Pulmonary artery endothelial cell (primary cell): ENCODE measurements at places on chromosomes 12 and 14.

DNA sequence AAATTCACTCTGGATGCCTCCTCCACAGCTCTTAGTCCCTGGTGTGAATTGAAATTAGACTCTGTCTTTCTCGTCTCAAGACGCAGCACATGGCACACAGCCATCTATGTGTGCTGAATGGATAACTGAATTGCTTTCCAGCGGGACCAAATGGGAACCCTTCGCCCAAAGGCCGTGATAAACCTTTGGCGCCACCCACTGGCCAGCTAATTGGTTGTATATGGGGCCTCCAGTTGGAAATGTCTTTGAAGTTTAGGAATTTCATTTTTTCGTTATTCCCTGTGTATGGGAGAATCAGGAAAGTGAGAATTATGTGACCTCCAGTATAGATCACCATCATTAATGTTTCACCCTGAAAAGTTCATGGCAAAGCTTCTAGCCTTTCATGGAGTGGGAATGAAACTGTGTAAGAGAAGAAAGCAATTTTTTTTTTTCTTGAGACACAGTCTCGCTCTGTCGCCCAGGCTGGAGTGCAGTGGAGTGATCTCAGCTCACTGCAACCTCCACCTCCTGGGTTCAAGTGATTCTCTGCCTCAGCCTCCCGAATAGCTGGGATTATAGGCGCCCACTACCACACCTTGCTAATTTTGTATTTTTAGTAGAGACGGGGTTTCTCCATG lies 9.8 kb upstream of the HSP90AA1 start:
- peak; percentile 27 for DNase-seq

GRCh38 chr14:93941293-93941910 lies 14.3 kb downstream of the FAM181A start:
- no peak for DNase-seq

DNA sequence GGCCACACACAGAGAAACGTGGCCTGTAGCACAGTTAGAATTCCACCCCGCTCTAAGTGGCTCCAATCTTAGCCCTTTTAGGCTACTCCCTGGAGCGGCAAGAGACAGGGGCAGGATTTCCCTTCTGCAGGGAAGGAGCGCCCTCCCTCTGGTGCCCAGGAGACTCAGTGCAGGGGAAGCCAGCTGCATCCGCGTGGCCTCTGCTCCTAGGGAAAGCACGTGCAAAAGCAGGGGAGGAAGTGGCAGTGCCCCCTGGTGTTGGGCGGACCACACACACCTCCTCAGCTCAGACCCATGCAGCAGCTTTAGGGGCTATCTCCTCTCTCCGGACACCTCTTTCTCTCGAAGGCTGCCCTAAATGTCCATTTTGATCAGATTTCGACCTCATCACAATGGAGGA lies 50.0 kb downstream of the SPRING1 start:
- no peak for DNase-seq

DNA sequence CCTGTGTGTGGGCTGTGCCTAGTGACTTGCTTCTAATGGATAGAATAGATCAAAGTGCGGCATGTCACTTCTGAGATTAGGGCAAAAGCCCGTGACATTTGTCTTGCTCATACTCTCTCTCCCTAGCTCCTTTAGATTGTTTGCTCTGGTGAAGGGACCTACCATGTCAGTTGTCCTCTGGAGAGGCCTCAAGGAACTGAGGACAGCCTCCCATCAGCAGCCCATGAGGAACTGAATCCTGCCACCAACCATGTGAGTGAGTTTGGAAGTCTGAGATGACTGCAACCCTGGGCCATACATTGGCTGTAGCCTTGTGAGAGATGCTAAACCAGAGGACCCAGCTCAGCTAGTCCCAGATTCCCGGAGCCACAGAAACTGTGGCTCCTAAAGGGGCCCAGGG lies 101.6 kb upstream of the ESRRB start:
- no peak for DNase-seq

GRCh38 chr12:85352016-85352415 lies 72.0 kb downstream of the ALX1 start:
- DNase-seq: no peak

- DNase-seq: no peak
These were observed 22.2 kb upstream of the GPR132 start for GRCh38 chr14:105087308-105087962.

GRCh38 chr12:58887068-58887467 lies 33.2 kb downstream of the LRIG3 start:
- DNase-seq: no peak

DNA sequence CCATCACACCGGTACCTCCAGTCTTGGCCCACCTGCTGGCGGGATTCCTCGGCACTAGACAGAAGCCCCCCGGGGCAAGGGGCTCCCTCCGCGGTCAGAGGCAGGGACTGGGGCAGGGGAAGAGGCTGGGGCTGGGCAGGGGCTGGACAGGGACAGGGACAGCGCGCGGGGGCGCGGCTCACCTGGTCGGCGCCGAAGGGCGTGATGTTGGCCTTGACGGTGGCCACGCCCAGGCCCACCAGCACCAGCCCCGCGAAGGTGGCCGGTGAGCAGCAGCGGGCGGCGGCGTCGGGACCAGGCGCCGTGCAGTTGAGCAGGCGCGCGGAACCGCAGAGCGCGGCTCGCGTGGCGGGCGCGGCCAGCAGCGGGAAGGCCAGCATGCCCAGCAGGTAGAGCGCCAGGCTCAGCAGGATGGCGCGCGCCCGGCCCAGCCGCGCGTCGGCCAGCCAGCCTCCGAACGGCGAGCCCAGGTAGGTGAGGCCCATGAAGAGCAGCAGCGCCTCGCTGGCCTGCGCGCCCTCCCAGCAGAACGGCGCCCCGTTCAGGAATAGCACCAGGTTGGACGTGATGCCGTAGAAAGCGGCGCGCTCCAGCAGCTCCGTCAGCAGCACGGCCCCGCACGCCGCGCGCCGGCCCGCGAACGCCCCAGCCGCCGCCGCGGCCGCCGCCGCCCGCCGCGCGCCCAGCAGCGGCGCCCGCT lies 392 bp downstream of the SLC15A4 start:
- DNase-seq: no peak

DNA sequence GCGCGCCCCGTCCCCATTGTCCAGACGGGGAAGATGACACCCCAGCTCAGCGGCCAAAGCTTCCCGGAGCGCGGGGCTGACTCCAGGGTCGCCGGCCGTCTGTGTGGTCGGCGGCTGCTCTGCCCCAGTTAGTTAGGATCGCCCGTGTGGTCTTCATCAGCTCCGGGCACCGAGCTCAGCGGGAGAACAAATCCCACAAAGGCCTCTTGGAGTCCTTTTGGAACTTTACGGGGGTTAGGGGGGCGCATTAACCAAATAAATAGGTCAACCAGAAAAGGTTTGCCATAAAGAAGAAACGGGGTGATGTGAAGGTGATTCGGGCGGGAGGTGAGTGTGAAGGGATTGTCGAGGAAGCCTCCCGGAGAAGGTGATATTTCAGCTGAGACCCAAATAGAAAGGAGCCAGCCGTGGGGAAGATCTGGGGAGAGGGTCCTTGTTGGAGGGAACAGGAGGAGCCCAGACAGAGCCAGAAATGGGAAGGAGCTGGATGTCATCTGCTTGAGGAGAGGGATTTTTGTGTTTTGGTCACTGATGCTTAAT lies 697 bp downstream of the ATP6V0A2 start:
- DNase-seq: no peak

- DNase-seq: no peak
These were observed 33.7 kb upstream of the LRIG3 start for GRCh38 chr12:58954002-58954401.

- peak; percentile 29 for DNase-seq
These were observed at the start of gene VASH1 for GRCh38 chr14:76761136-76761959. Gene VASH1, plus strand, starts transcription at chr14:76761468. Its CDS starts 1,354 bp downstream, at chr14:76762822.

DNA sequence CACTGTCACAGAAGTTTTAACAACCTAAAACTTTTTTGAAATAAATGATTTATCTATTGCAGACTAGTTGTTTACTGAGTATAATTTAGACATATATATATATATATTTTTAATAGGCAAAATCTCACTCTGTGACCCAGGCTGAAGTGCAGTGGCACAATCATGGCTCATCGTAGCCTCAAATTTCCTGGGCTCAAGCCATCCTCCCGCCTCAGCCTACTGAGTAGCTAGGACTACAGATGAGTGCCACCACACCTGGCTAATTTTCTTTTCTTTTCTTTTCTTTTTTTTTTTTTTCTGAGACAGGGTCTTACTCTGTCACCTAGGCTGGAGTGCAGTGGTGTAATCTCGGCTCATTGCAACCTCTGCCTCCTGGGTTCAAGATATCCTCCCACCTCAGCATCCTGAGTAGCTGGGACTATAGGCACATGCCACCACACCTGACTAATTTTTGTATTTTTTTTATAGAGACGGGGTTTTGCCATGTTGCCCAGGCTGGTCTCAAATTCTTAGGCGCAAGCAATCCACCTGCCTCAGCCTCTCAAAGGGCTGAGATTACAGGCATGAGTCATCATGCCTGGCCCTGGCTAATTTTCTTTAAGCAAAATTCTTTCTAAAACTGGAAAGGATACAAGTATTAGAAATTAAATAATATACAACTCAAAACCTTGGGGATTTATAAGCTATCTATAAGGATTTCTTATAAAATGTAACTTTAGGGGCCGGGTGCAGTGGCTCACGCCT lies 23.1 kb downstream of the EEA1 start:
- DNase-seq: no peak

DNA sequence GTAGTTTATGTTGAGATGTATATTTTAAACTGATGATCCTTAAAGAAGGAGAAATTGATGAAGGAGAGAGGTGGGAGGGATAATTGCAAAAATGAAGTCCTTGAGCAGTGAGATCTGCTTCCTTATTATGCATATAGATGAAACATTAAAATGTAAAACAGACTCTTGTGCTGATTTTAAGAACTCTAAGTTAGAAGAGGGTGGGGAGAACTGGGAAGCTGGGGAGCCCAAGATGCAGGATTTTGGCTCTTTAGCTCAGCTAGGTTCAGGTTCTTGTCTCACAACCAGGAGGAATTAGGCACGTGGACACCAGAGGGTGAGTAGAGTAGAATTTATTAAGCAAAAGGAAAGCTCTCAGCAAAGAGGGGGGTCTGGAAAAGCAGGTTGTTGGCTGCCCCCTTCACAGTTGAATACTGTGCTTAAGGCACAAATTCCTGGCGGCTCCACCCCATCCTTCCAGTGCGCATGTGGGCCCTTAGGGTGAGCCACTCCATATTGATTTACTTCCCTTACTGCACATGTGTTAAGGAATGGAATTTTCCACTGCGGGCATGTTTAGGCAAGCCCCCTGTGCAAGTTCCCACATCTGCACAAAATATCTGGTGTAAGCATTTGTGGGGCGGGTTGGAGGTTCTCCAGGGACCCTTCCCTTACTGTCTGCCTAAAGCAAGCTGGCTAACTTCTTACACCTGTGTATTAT lies 141.9 kb downstream of the BICD1 start:
- DNase-seq: no peak

DNA sequence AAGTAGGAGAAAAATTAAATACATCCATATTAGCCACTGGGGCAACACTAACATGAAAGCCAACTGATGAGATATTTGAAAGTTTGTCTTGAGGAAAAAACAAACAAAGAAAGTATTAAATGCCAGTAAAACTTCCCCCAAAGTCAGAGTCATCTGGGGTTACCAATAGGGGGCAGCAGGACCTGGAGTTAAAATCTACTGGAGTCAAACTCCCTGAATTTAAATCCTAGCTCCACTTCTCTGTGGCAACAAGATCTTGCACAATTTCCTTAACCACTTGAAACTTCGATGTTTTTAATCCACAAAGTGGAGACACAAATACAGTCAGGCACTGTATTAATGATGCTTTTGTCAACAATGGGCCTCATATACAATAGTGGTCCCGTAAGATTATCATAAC lies 14.4 kb downstream of the PLEKHG7 start:
- peak; percentile 15 for DNase-seq

GRCh38 chr12:67220065-67220464 lies 49.1 kb upstream of the CAND1 start:
- no peak for DNase-seq

DNA sequence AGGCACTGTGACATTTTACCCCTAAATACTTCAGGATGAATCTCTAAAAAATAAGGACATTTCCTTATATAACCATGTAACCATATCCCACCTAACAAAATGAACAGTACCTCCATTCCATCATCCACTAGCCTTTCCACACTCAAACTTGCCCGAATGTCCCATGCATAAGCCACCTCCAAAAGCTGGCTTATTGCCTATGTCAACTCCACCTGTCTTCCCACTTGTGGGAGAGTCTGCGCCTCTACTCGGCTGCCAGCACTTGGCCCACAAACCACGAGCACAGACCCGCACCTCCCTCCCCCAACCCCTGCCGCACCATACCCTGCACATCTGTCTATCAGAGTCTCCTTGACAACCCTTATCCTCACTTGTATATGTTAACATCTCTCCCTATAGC lies 165.8 kb downstream of the CALM1 start:
- DNase-seq: no peak
